ENCODE measurements at places on chromosomes 3 and 15.

DNA sequence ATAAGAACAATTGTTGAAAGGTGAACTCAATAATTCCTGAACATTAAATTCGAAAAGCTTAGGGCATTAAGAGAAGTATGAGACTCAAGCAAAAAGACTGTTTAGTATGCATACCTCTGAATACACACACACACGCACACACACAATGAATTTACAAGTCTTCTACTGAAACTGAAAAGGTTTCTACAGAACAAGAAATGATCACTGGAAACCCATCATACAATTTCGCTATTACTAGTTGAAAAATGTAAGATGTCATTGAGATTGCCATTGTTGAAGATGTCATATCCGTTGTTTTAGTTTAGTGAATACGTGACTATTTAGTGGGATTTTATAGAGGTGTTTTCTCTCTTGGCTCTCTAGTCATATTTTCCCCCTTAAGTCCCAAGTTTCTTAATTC is 106.8 kb downstream of the FOXB1 start:
- no peak for DNase-seq

DNA sequence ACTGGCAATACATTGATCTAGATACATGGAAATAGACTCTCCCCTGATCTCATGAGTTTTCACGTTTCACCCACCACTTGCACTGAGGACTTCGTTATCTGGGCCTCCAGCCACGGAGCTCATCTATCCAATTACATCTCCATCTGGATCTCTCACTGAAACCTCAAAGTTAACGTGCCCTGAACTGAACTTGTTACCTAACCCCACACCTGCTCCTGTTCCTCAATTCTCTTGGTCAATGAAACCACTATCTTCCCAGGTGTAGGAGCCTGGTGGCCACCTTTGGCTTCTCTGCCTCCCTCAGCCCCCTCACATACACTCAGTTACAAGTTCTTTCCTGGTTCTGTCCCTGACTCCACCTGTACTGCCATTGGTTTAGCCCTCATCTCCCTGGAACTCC is 9.7 kb downstream of the DGKG start:
- no peak for DNase-seq

- no peak for DNase-seq
Observed at GRCh38 chr15:50065279-50065678, 53.8 kb downstream of the ATP8B4 start.

DNA sequence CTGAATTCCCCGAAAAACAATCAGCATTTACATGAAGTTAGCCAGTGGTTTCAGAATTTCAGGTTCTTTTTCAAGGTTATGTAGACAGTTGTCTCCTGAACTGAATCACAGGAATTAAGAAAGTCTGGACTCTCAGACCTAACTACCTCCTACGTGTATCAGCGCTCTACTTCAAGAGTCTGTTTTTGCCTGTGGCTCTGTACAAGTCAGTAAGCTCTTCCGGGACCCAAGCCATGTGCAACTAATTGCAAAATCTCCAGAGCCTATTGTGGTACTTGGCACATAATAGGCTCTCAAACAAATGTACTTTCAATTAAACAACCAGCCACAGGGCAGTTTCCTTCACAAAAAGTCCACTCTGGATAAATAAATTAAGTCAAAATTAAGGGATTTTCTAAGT is 414.2 kb downstream of the PDCD6IP start:
- DNase-seq: no peak

DNA sequence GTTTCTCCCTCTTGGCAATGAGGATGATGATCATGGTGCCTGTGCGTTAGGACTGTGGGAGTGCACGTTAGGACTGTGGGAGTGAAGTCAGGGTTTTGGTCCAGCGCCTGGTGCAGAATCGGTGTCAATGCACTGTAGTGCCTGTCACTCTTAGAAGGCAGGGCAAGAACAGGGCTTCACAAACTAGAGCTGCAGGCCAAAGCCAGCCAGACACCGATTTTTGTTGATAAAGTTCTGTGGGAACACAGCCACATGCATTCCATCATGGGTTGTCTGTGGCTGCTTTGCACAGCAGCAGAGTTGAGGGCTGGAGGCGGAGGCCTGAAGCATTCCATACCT is 32.6 kb upstream of the NR2C2 start:
- no peak for DNase-seq

- no peak for DNase-seq
Observed at GRCh38 chr15:38894243-38894948, 329.8 kb upstream of the RASGRP1 start.

GRCh38 chr15:26841514-26841913 is 25.3 kb upstream of the GABRA5 start:
- no peak for DNase-seq

- DNase-seq: no peak
Observed at GRCh38 chr3:149460117-149460516, 14.4 kb upstream of the TM4SF4 start.

DNA sequence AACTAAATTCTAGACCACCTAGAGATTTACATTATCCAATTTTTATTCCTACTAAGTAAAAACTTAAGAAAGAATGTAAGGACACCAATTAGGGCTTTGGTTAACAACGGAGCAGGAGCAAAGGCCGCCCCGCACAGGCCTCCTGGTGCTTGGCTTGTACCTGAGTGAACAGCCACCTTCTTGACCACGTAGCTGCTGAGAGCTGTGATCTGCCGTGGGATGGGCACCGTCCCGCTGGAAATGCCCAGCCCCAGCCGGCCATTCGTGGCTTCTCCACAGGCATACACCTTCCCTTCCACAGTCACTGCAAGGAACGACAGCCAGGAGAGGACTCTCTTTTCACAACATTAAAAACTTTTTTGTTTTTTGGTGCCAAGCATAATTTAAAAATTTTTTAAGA is 79.6 kb upstream of the OCA2 start:
- no peak for DNase-seq

DNA sequence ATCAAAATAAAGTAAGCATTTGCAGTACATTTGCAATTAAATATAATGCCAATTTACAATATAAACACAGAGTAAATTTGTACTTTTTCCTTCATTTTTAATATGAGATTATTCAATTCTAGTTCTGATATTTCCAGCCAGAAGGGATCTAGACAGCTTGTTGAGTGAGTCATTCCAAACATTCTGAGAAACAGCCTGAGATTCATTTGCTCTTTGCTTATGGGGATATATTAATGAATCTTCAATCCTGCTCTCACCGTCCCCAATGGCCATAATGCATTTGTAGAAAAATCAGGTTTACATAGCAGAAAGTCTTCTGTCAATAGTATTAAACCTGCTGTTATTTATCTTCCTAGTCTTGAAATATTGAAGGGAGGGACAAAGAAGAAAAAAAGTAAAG is 554.2 kb downstream of the TUSC7 start:
- DNase-seq: no peak

- no peak for DNase-seq
Observed at GRCh38 chr3:49666592-49666991, 7.6 kb upstream of the APEH start.

DNA sequence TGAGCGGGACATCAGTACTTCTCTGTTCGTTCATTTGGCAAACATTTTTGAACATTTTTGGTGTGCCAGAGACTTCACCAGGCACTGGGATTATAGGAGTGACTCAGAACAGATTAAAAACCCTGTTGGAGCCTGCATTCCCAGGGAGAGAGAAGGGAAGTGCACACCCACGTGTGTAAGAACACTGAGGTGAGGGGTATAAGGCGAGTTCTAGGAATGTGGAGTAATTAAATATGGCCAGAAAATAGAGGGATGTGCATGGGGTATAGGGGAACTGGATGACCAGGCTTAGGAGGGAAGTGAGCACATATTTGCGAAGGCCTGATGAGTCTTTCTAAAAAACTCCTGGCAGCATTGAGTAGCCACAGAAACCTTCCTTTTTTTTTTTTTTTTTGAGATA is 401.2 kb upstream of the C2CD4B start:
- no peak for DNase-seq

- no peak for DNase-seq
Observed at GRCh38 chr3:194364652-194365434, 4.7 kb downstream of the LRRC15 start.

GRCh38 chr3:195096484-195097330 is 174.3 kb downstream of the XXYLT1 start:
- DNase-seq: no peak

GRCh38 chr3:37813403-37813802 is 48.3 kb upstream of the CTDSPL start:
- DNase-seq: no peak

DNA sequence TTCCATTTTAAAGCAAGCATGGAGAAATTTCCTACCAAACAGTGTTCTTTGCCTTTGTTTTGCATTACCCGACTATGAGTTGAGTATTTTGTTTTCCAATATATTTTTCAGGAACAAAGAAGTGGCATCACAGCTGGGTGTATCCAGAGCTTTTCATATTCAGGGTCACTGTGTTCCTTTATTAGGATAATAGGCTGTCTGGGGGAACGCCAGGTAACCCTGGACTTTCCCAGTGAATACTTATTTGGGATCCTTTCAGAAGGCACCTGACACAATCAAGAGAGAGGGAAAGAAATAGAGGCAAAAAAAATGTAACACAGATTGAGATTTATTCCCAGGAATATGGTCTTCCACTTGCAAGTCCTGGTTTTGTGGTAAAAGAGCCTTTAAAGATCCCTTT is 44.4 kb downstream of the PAQR5 start:
- DNase-seq: no peak

DNA sequence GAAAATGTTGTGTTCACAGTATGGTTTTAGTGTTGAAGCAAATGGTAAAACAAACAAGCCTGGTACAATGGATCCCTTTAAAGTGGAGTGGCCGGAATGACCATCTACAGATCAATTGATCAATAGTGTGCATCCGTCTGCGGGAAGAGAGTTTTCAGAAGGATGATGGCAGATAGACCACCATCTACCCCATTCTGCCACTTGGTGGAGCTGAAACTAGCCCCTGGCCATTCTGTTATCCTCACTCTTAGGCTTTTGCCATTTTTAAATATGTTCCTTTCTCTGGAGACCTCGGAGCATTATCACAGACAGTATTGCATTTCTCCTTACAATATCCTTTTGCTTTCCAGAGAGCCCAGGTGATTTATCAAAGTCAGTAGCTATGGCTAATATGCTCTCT is 258.9 kb upstream of the CFAP20DC start:
- no peak for DNase-seq

GRCh38 chr3:95715128-95715527 is 1099.3 kb upstream of the EPHA6 start:
- no peak for DNase-seq

- no peak for DNase-seq
Observed at GRCh38 chr3:128285042-128285966, 132.0 kb downstream of the EEFSEC start.

- no peak for DNase-seq
Observed at GRCh38 chr15:77296773-77297337, 123.0 kb downstream of the PEAK1 start.

- DNase-seq: no peak
Observed at GRCh38 chr15:82186719-82187406, 75.7 kb downstream of the EFL1 start.

DNA sequence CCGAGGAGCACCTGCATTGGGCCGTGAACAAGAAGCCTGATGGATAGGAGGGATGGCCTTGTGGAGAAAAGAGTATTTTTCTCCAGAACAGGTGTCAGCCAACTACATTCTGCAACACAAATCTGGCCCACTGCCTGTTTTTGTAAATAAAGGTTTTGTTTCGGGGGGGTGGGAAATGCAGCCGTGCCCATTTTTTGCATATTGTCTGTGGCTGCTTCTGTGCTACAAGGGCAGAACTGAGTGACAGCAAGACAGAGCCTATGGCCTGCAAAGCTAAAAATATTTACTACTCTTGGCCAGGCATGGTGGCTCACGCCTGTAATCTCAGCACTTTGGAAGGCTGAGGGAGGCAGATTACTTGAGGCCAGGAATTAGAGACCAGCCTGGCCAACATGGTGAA is 95.9 kb upstream of the AKAP13 start:
- DNase-seq: no peak

- DNase-seq: no peak
Observed at GRCh38 chr3:132681421-132681820, 21.3 kb downstream of the UBA5 start.

GRCh38 chr3:112640276-112640929 is 540 bp downstream of the CCDC80 start:
- no peak for DNase-seq

- no peak for DNase-seq
Observed at GRCh38 chr3:107634099-107634489, 111.3 kb downstream of the BBX start.

DNA sequence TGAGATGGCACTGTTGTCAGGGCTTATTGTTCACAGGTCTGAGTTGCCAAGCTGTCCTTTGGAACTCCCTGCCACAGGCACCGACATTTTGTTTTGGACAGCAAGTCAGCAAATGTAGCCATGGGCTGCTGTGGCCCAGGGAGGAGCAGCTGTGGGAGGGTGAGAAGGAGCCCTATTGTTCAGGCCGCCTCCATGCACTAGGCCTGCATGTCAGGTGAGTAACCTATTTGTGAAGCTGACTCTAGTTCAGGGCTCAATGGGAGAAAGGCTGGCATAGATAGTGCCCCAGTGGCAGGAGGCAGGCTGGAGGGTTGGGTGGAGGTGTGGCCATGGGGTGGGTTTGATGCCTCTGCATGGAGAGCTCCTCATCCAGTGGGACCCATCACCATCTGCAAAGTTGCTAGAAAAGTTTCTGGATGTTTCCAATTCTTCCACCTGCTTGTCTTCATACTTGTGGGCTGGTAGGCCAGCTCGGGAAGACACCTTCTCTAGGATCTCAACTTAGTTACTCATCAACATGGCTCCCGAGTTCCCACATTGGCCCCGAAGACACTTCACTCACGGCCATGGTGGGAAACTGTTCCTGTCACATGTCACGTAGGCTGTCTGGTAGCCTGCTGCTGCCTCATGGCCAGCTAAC is 19.5 kb downstream of the AMOTL2 start:
- DNase-seq: no peak

DNA sequence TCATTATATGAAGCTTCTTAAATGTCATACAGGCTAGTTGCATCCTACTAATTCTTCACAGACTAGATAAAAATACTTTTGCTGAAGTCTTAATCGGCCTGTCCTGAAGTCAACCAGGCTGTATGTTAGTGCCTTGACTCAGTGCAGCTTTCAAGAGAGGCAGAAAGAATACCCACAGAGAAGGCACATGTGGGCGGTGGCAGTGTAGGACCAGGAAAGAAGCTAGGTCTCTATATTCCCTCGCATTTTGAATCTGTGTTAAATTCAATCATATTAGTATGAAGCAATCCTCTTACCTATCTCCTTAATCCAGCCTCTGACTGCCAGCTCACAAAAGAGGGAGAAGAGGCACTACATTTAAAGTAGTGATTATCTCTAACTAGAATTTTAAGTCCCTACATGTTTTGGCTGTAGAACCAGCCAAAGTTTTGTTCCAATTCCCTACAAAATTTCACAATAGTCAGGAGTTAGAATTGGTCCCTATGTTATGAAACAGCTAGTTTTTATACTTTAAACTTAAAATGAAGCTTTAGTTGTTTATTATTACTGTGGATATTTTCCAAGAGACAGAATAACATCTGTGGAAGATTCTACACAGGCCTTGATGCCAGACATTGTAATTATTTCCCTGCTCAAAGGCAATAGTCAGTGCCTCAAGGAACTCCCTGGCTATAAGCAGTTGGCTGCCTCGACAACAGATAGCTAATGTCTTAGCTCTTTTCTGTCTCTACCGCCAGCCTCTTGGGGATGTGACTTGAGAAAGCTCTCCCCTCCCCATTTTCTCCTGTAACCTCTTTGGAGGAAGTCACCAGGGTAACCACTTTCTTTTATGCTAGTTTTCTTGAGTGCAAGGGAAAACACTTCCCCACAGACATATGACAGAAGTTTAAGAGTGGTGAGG is 31.9 kb downstream of the CRTC3 start:
- DNase-seq: peak; percentile 56

GRCh38 chr3:75049533-75049932 is 435.1 kb upstream of the CNTN3 start:
- no peak for DNase-seq

Data from CD4-positive, alpha-beta T cell treated with Interleukin-17A for 4 hours (primary cell).